ENCODE measurements at places on chromosomes 3 and 15.

DNA sequence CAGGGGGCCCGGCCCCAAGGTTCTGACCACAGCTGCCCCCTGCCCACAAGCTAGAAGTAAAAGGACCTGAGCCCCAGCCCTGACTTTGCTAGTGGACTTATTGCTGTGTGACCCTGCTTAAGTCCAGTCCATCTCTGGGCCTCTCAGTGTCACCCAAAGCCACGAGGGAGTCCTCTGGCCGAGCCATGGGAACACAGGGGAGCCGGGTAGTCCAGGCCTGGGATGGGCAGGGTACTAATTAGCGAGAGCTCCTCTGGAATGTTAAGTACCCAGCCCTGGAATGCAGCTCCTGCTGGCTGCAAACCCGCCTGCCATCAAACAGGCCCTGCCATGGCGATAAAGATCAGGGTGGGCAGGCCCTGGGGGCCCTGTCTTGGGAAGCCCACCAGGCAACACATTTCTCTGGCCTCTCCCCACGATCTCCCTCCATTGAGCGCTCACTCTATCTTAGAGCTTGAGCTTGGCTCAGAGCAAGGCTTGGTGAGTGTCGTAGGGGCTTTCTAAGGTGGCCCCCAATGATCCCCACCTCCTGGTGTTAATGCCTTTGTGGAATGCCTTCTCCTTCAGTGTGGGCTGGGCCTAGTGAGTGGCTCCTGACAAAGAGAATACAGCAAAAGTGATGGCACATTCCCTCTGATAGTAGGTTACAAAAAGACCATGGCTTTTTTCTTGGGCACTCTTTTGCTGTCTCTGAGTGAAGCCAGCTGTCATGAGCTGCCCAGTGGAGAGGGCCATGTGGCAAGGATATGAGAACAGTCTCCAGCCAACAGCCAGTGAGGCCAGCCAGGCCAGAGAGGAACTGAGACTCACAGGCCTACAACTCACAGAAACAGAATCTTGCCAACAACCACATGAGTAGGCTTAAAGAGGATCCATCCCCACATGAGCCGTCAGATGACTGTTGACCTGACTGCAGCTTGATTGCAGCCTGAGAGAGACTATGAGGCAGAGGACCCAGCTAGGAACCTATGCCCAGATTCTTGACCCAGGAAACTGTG, 133.1 kb downstream of the SMAD6 start:
- no peak for DNase-seq

DNA sequence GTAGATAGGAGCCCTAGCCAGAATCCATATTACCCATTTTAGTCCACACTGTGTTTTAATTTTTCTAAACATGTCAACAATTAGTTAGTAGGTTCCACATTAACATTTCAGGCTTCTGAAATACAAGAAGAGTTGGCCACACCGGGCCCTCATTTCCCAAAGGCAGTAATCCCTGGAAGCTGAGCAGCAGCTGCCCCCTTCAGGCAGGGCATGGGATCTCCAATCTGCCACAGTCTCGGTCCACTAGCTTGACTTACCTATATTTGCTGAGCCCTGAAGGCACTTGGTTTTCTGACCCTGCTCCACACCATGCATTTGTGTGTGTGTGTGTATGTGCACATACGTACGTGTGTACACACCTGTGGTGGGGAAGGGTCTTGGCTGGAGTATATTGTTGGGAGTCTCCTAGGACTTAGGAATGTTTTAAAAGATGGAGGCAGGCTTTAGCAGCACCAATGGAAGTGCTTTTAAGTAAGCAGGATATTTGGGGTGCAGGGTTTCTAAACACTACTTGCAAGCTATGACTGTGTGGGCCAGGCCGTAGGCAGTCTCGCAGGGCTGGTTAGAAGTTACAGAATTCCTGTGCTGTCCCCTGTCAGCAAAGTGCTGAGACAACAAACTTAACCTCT, 71.2 kb upstream of the SOX14 start:
- DNase-seq, result no peak

- no peak for DNase-seq
Measured at GRCh38 chr3:70486414-70487017, 174.1 kb upstream of the MDFIC2 start.

- DNase-seq, result no peak
Measured at GRCh38 chr3:157793745-157794144, 290.5 kb upstream of the VEPH1 start.

GRCh38 chr3:12444582-12445471, 39.5 kb upstream of the TSEN2 start:
- no peak for DNase-seq

GRCh38 chr3:52456169-52456799, 880 bp downstream of the NISCH start:
- DNase-seq, result no peak

DNA sequence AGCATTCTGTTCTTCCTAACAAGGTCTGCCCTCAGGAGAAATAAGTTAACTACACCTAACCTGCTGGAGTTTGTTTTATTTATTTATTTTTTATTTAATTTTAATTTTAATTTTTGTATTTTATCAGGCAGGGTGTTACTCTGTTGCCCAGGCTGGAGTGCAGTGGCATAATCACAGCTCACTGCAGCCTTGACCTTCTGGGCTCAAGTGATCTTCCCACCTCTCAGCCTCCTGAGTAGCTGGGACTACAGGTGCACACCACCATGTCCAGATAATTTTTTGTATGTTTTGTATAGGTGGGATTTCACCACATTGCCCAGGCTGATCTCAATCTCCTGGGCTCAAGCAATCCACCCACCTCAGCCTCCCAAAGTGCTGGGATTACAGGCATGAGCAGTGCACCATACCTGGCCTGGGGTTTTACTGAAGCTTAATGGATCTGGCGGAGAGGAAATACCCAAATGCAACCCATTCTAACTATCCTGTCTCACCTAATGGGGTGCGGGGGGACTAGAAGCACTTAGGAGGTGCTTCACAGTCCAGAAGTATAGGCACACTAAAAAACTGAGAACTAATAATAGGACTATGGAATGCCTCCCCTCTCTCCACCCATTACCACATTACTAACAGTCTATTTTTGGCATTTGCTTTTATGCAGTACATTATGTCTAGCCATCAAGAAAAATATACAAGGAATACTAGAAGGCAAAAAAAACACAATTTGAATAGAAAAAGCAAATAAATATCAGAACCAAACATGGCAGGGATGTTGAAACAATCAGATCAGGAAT, 61.4 kb downstream of the TTBK2 start:
- no peak for DNase-seq

DNA sequence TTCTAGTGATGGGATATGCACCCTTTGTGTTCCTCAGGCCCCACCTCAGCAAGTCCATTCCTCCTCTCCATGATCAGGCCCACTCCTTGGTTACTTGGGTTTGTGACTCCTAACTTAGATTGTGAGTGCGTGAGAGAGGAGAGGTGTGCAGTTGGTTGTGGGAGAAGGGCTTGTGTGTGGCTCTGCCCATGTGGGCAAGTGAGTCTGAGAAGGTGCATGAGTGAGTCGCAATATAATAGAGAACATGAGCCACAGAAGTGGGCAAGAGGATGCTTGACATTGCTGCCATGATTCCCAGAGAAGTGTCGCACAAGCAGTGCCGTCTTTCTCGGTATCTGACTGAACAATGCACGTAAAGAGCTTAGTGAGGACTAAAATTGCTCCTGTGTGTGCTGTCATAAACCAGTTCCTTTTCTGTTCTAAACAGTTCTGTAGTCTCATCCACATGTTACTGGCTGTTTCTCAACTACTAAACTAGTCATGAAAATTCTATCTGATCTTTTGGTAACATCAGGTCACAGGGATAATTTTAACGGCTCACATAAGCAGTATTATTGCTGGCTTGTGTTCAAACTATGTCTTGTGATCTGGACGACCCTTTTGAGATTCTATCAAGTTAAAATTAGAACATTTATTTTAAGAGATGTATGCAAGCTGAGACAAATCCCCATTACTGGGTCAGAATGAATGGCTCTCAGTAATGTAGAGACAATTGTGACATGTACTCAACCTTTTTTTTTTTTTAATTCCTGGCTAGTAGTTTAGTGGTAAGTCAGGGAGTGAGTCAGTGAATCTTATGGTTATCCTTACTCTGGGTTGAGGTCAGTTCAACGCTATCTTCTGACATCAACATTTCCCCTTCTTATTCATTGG, 25.6 kb downstream of the GYG1 start:
- DNase-seq, result no peak

DNA sequence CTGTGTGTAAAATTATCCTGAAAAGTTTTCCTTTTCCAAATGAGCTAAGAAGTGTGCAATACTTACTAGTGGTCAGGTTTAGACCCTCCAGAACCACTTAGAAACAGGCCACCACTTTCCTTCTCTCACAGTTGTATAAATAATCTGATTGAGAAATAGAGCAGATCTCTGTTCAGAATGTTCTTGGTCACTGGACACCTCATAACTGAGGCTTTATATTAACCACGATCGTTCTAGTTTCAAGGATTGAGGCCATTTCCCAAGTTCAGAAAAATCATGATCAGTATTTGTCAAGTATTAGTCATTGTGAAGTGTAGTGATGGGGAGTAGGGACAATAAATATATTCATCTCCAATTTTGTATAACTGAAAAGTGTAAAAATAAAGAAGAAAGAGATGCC, 1.0 kb upstream of the MAP3K13 start:
- DNase-seq, result no peak

DNA sequence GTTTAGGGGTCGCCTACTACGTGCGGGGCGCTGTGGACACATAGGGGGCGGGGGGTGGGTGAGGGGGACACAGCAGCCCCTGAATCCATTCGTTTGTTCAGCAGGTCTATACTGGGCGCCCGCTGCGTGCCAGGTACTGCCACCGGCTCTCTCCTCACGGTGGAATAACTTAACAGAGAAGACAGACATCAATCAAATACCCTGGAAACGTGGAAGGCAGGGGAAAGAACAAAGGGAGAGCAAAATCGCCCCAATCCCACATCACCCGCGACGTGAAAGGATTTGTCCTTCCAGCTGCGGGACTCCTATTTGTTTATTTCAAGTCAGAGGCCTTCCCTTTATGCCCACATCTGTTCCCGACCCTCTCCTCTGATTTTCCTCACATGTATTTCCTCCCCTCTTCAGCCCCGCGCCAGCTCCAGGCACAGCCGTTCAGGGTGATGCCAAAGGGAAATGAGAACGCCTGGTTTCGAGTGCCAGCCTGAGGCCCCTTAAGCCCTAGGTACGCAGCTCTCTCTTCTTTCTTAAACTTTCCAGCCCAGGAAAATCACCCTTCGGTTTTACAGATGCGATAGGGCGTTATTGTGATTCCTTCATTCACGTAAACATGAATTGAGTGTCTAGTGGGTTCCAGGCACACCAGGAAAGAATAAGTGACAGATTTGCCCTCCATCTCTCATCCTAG, 726 bp upstream of the PROK2 start:
- no peak for DNase-seq

DNA sequence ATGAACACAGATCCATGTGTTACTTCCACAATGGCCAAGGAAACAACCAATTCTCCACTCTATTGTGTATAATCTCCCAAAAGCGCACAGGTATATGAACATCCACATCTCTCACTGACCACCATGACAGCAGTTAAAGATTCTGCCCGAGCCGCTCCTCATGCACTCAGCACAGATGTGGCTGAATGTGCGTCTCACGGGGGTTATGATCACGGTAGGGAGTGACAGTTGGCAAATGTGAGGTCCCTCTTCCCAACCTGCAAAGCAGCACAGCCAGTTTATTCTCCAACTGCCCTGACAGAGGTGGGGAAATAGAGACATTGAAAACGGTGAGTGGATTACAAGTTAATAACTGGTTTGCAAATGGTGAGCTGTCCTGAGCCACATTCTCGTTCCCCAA, 17.6 kb downstream of the FOXP1 start:
- DNase-seq, result no peak

GRCh38 chr3:111874177-111874820, 15.2 kb downstream of the PHLDB2 start:
- no peak for DNase-seq

Data from C1 segment of cervical spinal cord (tissue), 14 donors.